ENCODE measurements at places on chromosomes 2 and 18.
A peak's percentile ranks its signal among the peaks of the same experiment; 100 is the strongest.

- DNase-seq, result peak; percentile 62
These were observed 41.0 kb upstream of the MGAT4A start for GRCh38 chr2:98771721-98772524.

GRCh38 chr2:146748046-146748445 lies 1096.8 kb upstream of the ACVR2A start:
- no peak for DNase-seq

GRCh38 chr2:66602341-66602740 lies 167.4 kb downstream of the MEIS1 start:
- DNase-seq, result no peak

- no peak for DNase-seq
These were observed 38.0 kb downstream of the VSNL1 start for GRCh38 chr2:17578466-17578928.

- DNase-seq, result no peak
These were observed 23.5 kb upstream of the TMEM178A start for GRCh38 chr2:39642051-39642718.

DNA sequence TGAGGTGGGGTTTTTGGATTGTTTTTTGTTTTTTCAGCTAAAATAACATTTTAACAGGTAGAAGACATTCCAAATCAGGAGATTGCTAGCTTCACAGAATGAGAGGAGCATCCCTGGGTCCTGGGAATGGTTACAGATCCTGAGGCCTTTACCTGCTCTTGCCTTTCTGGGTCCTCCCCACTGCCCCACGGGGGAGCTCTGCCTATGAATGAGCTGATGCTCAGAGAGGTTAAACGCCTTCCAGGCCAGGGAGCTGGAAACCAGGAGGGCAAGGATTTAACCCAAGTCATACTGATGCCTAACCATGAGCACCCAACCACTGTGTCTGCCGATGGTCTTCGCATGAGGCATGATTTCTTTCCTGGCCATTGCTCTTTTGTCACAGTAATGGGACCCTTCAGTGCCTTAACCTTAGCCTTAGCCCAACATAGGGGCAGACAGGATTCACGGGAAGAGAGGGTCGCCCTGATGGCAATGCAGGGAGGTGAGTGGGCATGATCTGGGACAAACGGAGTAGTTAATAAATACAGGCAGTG lies 16.1 kb downstream of the MOCOS start:
- DNase-seq, result no peak

GRCh38 chr18:74806700-74807416 lies 209.2 kb downstream of the ZNF407 start:
- no peak for DNase-seq

DNA sequence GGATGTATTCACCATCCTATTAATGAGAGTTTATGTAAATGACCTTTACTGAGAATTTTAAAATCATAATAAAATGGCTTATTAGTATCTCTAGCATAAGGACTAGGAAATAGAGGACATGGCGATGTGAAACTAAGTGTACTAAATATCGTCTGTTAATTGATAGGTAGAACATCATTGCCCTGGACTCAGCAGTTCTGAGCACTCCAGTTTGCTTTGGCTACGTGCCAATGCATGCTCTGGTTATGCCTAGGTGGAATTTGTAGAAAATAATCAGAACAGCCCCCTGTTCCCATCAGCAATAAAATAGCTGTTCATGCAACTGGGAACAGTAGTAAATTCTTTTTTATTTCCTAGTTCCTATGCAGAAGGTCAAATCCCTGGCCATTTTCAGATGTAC lies 247.8 kb downstream of the DOK6 start:
- DNase-seq, result no peak

- DNase-seq, result no peak
These were observed 30.7 kb upstream of the FOXI3 start for GRCh38 chr2:88483200-88483599.

DNA sequence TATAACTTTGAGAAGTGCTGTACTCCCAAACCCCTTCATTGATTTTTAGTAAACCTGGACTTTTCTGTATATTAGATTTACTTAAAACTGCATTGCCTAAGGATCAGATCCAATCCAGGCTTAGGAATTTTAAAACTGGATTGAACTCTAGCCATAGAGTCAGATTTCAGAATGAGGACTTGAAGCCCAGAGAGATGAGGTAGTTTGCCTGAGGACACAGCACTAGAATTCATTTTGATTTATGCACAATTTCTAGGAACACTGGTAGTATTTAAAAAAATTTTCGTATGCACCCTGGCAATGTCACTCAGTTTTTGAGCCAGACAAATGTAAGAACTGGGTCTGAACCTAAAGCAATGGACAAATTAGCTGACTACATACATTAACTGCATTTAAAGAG lies 144.9 kb downstream of the KCTD1 start:
- DNase-seq, result no peak

GRCh38 chr18:53665701-53666100 lies 558.8 kb downstream of the MBD2 start:
- no peak for DNase-seq

DNA sequence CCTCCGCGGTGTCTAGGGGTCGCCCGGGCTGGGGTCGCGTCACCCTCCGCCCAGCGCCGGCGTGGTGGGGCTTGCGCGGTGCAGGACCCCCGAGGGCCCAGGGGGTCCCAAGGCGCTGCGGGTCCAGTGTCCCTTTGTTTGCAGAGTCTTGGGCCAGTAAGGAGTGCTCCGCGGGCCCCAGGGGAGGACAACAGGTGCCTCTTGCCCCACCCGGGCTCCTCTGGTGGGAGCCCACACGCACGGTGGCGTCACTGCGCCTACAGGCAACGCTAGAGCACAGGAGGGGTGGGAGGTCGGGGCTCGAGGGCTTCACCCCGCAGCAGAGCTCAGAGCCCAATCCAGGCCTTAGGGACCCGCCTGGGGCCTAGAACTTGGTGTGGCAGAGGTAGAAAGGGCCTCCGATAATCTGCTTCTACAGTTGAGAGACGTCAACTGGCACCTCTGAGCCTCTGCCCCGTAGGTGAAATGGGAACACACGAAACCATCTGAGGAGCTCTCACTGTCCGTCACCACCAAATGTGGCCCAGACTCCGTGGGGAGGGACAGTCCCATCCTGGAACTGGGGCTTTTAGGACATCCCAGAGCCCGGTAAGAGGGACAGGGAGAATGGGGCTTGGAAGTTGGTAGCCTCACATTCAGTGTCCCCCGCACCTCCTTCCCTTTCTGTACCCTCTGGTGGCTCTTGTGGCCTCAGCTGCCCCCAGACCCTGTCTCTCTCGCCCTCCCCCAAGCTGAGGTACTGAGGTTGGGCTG lies 1.4 kb downstream of the ARID5A start:
- DNase-seq, result peak; percentile 54

DNA sequence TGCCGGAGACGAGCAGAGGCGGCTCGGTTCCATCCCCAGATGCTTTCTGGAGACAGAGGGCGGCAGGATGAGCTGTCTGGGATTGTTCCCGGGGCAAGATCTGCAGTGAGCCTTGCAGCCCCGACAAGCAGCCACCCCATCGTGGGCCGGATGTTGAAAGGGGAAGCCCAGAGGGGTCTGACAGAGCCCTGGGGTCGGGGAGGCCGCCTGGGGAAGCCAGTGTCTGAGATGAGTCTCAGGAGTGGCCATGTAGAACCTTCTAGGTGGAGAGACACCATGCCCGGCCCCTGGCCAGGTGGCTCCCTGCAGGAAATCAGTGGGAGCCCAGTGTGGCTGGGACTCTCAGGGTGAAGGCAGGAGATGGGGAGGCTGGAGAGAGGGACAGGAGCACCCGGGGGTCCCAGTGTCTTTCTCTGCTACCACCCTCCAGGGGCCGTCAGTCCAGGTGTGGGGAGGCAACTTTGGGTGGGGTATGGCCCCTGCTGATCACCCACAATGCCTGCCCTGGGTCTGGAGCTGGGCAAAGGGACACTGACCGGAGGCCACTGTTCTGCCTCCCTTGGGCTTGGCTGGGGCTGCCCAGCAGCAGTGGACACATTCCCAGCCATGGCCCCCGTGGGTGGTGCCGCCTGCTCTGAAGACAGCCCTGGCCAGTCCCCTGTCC lies 128.3 kb upstream of the HS6ST1 start:
- DNase-seq, result no peak

- no peak for DNase-seq
These were observed 1066.2 kb downstream of the TDRD15 start for GRCh38 chr2:22189893-22190480.

GRCh38 chr18:2425426-2426317 lies 145.6 kb downstream of the METTL4 start:
- no peak for DNase-seq

GRCh38 chr18:35176925-35177324 lies 63.9 kb upstream of the ZNF397 start:
- no peak for DNase-seq

GRCh38 chr2:74507926-74508520 lies 528 bp upstream of the PCGF1 start:
- no peak for DNase-seq

- DNase-seq, result no peak
These were observed 32.7 kb upstream of the SPRED2 start for GRCh38 chr2:65465124-65465523.
